ENCODE measurements at places on chromosomes 4 and X.

DNA sequence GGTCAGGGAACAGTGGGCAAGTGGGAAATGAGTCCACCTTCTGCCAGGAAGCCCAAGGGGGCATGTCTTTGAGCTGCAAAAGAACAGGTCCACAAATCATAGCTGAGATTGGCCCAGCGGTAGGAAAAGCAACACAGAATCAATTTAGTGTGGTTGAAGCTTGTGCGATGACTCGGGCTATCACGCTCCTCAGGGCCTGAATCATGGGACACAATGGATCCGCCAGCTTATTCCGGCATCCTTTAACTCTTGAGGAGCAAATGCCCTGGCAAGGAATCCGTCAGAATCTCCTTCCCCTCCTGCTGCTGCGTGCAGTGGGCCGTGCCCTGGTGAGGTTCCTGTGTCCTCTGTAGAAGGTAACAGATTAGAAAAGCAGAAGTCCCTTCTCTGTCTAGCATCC is 98.0 kb downstream of the RELL1 start:
- DNase-seq, result no peak

DNA sequence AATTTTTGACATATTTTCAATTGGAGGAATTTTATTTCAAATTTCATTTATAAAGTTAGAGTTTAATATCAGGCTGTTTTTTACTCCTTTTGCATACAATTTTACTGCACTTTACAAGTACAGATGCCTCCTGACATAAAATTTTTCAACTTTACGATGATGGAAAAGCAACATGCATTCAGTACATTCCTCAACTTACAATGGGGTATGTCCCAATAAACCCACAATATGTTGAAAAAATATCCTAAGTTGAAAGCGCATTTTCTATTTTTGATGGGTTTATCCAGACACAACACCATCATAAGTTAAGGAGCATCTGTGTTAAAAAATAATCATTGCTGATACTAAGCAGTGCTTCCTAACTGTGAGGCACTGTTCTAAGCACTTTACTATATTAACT is 4.3 kb downstream of the KLHL5 start:
- DNase-seq, result no peak

DNA sequence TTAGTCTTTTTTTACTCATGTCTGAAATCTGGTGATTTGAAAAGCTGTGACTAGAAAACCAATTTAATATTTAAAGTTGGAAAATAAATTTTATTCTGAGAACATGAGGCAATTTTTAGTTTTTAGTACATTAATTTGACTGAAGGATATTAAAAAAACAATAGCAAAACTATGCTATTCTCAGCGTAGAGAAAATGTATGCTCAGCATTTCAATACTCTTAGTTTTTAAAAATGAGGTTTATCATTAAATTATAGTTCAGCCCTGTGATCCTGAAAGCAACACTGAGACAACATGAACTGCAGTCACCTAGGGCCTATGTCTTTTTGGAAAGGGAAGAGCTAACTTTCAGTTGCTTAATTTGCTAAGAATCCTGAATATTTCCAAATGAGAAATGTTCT is 9.5 kb downstream of the GALNT7 start:
- DNase-seq, result no peak

- DNase-seq, result no peak
Observed at GRCh38 chr4:37985730-37986275, 25.6 kb downstream of the PTTG2 start.

- DNase-seq, result no peak
Observed at GRCh38 chrX:30150196-30150895, 65.0 kb upstream of the MAGEB2 start.

DNA sequence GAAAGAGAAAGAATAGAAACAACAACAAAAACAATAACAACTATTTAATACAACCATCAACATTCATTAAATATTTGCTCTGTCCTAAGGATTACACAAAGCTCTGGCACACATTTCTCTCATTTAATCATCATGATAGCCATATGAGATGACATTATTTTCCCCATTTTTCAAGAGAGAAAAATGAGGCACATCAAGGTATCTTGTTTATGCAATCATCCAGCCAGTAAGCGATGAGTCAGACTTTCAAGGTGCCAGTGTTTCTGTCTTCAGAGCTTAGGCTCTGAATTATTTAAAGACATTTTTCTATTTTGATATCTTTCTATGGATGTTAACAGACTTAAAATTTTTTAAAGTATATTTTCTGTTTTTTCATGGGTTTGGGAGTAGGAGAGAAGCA is 541.8 kb upstream of the SMIM31 start:
- DNase-seq, result no peak

DNA sequence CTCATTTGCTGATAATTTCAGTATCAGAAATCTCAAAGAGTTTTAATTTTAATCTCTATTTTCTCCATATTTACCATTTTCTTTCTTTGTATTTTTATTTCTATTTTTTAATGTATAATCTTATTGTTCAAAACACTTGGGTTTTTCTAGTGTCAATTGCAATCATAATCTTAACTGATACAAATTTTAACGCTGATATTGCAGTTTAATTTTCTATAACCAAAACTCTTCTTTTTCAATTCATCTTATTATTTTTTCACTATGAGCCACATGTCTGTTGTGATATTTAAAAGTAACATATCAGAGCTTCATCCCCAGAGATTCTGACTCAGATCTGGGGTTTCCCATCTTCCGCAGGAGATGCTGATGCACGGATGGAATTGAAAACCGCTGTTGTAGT is 16.2 kb downstream of the ADAM29 start:
- DNase-seq, result no peak

- DNase-seq, result no peak
Observed at GRCh38 chr4:186790630-186791029, 67.0 kb upstream of the FAT1 start.

Measured in NT2/D1 (cell line).